ENCODE measurements at places on chromosomes 2 and 18.

DNA sequence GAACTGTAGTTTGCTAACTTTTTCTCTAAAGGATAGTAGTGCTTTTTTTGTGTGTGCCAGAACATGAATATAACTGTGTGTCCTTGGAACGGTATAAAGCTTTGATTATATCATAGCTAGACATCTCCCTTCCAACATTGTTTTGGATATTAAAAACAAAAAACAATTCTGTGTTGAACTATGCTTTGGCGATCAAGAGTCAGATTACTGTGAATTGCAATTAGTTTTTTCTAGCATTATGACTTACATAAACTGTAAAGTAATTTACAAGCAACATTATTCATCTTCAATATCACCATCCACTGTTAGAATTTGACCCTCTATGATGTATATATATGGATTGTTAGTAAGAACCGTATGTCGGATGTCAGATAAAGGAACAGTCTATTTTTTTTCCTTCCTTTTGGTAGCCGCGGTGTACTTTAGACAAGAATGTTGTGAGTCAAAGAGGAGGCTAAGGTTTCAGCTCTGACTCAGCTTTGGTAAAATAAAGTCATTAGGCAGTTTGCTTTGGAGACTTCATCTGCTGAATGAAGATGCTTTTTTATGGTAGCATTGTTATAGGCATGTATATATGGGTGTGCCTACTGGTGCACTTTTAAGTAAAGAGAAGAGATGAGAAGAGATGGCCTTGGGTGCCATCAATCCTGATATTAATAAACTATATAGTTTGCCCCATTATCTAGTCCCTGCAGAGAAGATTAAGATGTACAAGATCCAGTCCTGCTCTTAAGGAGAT is 76.4 kb downstream of the LTBP1 start:
- DNase-seq: no peak

GRCh38 chr2:172921532-172922236 is 154.0 kb upstream of the MAP3K20 start:
- no peak for DNase-seq

- DNase-seq: no peak
Observed at GRCh38 chr2:30404319-30405259, 42.5 kb upstream of the LCLAT1 start.

DNA sequence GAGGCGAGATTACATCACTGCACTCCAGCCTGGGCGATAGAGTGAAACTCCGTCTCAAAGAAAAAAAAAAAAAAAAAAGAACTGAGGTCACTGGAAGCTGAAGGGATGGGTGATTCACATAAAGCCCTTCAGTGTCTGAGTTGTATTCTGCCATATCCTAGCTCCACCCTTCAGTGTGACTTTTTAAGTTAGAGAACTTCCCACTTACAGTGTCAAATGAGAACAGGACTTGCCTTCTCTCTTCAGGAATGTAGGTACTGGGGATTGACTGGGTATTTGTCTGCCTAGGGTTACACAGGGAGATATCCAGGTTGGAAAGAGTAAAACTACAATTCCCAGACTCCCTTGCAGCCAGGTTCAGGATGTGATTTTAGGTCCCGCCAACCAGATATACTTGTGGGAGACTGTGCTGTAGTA is 37.9 kb downstream of the EHD3 start:
- no peak for DNase-seq

DNA sequence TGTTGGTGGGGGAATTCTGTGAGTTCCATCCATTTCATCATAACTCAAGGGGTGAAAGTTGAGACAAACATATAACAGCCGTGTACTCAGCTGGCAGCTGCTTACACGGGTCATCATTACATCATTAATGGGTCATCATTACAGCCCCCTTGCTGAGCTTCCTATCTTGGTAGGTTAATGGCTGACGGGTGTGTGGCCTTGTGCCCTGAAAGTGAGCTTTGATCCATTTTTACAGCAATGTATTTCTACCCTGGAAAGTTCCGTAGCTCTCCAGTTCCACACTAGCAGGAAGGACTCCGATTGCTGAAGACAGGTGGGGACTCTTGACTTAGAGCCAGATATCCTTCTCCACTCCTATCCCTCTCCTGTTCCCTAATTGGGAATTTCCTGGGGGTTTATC is 105.2 kb upstream of the DLX2 start:
- no peak for DNase-seq

GRCh38 chr2:61952288-61952687 is 46.8 kb downstream of the COMMD1 start:
- no peak for DNase-seq

GRCh38 chr18:49834258-49834657 is 20.9 kb upstream of the ACAA2 start:
- DNase-seq: no peak

- no peak for DNase-seq
Observed at GRCh38 chr2:25833566-25833965, 44.7 kb downstream of the ASXL2 start.

DNA sequence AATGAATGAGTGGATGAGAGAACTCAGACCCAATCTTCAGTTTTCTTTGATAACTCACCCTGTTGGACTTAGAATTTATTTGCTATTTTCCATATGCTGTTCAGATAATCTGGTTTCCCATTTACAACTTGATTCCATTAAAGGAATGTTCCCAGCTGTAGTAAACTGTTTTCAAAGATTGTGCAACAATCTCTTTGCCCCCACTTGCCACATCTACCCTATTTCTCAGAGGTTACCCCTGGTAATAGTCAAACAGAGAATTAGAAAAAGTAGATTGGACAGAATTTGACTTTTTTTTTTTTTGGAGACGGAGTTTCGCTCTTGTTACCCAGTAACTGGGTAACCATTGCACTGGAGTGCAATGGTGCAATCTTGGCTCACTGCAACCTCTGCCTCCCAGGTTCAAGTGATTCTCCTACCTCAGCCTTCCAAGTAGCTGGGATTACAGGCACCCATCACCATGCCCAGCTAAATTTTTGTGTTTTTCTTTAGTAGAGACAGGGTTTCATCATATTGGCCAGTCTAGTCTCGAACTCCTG is 93.4 kb upstream of the SIX2 start:
- DNase-seq: no peak

DNA sequence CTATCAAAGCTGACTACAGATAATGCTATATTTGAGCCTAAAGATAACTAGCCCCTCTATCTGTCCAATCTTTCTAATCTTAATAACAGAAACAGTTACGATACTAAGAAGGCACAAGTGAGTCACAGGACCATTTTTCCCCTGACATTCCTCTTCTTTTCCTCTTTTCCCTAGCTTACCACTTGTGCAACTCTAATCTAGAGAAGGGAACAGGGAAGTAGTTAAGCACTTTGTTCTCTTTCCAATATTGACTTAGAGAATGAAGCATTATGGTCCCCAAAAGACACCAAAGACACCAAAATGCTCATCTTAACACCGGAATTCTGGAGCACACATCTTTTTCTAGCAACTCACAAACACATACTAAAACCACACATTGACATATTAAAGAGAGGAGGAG is 1.8 kb downstream of the PDE11A start:
- no peak for DNase-seq

GRCh38 chr2:64283641-64284361 is 139.6 kb upstream of the PELI1 start:
- DNase-seq: no peak

All from activated naive CD4-positive, alpha-beta T cell (primary cell).